ENCODE measurements at places on chromosomes 5 and 9.

GRCh38 chr9:2725898-2726649, 8.8 kb downstream of the KCNV2 start:
- no peak for DNase-seq

DNA sequence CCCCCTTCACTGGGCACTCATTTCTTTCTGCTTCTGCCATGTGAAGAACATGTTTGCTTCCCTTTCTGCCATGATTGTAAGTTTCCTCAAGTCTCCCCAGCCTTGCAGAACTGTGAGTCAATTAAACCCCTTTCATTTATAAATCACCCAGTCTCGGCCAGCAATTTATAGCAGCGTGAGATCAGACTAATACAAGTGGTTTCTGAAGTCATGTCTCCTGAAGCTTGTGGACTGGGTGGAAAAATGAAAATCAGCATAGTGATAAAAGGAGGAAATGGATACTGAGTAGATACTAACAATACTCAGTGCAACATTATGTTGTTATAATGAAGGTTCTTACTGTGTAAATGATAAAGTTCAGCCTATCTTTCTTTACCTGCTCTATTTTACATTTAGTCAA, 35.1 kb downstream of the NNT start:
- no peak for DNase-seq

GRCh38 chr5:74028976-74029375, 403.0 kb downstream of the ARHGEF28 start:
- no peak for DNase-seq

GRCh38 chr9:33884856-33885701, 68.1 kb downstream of the UBE2R2 start:
- no peak for DNase-seq

GRCh38 chr5:149724130-149724840, 5.8 kb upstream of the PPARGC1B start:
- no peak for DNase-seq

- DNase-seq, result no peak
These were observed 813 bp downstream of the GNAQ start for GRCh38 chr9:78030553-78031443.

- no peak for DNase-seq
These were observed at the start of gene FGF18 for GRCh38 chr5:171418982-171419687. FGF18 (plus strand) TSS chr5:171419647; CDS start chr5:171420200, 553 bp downstream.

DNA sequence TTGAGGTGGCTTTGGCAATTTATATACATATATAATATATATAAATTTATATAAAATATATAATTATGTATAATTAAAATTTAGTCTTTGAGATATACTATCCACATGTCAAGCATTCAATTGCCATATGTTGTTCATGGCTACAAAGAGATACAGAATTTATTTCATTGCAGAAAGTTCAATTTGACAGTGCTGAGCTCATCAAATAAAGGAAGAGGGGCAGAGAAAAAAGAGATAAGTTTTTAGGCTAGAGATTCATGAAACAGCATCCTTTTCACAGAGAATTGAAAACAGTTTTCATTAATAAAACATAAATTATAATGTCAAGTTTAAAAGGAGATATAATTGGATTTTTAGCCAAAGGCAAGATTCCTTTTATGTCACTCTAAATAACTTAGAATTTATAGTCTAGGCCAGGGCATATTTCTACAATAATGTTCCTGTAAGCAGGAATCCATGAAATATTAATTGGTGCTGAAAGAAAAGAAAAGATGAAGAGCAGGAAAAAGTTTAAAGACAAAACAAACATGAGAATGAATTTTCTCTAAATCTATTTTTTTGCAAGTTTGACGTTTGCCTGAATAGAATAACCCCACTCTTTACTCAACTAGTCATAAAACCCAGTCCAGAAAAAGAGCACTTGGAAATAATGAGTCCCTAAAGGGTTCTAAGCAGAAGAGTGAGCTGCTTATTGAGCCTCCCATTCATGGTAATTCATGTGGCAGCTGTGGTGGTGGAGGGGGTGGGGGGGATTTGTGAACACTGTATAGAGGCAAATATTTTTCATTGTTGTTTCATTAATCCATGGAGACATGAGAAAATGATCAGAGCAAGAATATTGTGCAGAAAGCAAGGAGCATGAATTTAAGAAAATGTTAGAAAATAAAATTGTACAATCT, 1279.5 kb downstream of the CDH12 start:
- DNase-seq, result peak; percentile 30

- DNase-seq, result no peak
These were observed 69.0 kb upstream of the TNFAIP8 start for GRCh38 chr5:119286511-119287488.

- DNase-seq, result no peak
These were observed 1551.7 kb downstream of the MAT2B start for GRCh38 chr5:165057145-165057544.

Measured in globus pallidus (tissue), 1 donor.